H7 (cell line): ENCODE measurements at places on chromosomes 12 and 14.
A peak's percentile ranks its signal among the peaks of the same experiment; 100 is the strongest.

- DNase-seq: peak; percentile 49
Observed at GRCh38 chr14:81464253-81465002, 64.3 kb upstream of the STON2 start.

DNA sequence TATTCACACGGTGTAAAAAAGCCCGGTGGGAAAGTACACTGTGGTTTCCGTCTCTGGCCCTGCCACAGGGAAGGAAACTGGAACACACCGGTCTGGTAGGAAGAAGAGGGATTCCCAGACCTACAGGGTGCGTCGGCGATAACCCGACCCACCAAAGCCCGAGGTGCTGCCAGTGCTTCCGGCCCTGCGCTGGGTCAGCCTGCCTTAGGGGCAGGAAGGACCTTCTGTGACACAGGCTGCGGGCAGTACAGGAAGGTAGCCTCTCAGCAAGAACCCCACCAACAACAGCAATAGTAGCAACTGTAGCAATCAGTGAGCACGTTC, 169.5 kb upstream of the FKBP4 start:
- DNase-seq: peak; percentile 71

DNA sequence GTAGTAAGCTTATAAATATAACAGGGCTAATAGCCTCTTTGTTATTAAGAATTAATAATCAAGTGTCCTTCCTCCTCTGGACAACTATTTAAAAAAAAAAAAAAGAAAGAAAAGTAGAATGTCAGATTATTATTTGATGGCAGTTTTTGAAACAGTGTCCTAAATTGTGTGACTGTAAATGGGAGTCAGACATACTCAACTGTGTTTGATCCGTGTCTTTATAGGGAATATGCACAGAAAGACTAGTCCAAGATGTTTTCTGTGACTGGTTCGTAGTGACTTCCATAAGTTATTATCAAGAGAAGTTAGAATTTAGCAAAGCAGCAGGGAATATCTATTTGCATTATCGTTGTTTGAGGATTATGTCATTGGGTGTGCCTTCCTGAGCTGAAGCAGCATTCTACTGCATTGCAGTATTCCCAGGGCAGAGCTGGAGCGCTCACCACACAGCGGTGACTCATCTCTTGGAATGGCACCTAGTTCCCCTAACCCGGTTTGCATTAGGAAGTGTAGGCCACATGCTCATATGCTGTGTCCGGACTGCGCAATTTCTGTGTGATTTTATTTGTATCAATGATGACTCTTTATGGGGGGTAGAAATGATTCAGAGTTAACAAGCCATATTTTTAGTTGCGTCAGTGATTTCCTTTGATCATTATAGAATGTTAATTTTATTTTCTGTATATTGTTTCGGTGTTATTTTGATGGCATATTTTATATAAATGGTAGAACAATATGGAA, 7.9 kb downstream of the DYNC1H1 start:
- no peak for DNase-seq

GRCh38 chr14:45716572-45716971, 463.6 kb upstream of the MIS18BP1 start:
- DNase-seq: peak; percentile 32

GRCh38 chr12:5588176-5588575, 156.3 kb downstream of the NTF3 start:
- DNase-seq: no peak

- DNase-seq: no peak
Observed at GRCh38 chr12:106305376-106305775, 2.8 kb downstream of the TCP11L2 start.

- no peak for DNase-seq
Observed at GRCh38 chr12:67096533-67097318, 172.4 kb upstream of the CAND1 start.

- no peak for DNase-seq
Observed at GRCh38 chr12:70645494-70646317, 8.5 kb upstream of the PTPRB start.
